GF-D8 (cell line): ENCODE measurements at places on chromosomes 4 and X.

- DNase-seq, result no peak
These were observed 91.9 kb downstream of the TSPAN5 start for GRCh38 chr4:98566361-98567008.

- DNase-seq, result no peak
These were observed 91.8 kb downstream of the STOX2 start for GRCh38 chr4:183996868-183997267.

DNA sequence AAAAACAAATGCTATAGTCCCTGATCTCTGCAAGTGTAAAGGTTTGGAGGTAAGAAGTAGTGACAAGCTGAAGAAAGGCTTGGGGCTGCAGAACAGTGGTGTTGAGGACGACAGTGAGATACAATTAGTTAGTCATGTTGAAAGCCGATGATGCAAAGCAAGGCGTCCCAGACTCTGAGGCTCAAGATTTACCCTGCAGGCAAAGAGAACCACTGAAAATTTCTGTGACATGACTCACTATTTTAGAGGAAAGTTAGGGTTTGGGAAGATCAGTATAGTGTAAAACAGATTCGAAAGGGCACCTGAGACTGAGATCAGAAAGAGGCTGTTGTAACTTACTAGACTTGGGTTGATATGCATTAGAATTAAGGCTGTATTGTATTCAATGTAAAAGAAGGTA lies 281.3 kb upstream of the FTHL17 start:
- DNase-seq, result no peak

DNA sequence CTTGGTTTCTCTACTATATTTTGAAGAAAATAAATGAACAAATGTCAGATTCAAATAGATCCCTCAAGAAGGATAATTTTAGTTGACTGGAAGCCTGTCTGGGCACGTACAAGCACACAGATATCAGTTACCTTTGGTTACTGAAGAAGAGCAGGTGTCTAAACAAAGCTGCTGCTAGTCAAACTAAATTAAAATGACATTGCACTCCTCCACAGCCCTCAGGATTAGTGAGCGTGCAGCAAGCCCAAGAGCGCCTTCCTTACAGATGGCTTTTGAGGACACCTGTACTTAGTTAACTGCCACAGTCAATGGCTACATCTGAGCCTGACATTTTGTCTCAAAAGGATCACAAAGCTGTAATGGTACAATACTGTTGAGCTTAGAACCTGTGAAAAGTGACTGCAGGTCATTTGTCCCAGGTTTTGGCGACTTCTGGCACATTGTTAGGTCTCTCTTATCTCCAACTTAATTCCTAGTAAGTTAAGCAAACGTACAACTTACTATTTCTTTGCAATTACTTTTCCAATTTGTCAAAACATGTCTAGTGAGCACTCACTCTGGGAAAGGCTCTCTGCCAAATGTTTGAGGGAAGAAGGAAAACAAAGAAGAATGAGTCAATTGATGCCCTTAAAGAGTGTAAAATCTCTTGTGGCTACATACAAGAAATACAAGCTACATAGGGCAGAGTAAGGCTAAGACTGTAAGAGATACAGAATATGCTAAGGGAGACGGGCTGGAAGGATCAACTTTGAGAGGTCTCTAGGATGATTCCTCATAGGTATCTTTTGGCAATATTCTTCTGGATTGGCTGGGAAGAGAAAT lies 25.6 kb upstream of the DAPP1 start:
- no peak for DNase-seq

- no peak for DNase-seq
These were observed 22.4 kb downstream of the STARD8 start for GRCh38 chrX:68669871-68670270.

- DNase-seq, result peak; percentile 69
These were observed 73.1 kb downstream of the MTHFD2L start for GRCh38 chr4:74230902-74231499.

- DNase-seq, result no peak
These were observed 695.6 kb upstream of the FAM241A start for GRCh38 chr4:111449657-111450056.

DNA sequence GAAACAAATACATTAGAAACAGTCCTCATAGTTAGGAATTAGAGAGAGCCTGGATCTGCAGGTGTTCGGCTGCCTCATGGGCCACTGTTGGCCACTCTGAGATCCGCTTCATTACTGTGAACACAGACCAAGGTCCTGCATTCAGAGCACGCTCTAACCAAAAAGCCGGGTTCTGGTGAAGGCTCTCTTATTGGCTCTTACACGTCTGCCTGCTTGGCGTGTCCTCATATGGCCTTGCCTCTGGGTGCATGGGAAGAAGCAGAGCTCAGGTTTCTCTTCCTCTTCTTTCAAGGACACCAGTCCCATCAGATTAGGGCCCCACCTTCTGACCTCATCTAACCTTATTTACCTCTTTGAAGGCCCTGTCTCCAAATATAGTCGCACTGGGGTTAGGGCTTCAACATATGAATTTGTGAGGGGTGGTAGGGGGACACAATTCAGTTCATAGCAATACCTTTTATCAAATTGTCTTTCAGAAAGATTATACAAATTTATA lies 37.1 kb upstream of the ELF2 start:
- DNase-seq, result peak; percentile 95

- peak; percentile 9 for DNase-seq
These were observed 96.7 kb downstream of the ITM2A start for GRCh38 chrX:79270401-79270800.

DNA sequence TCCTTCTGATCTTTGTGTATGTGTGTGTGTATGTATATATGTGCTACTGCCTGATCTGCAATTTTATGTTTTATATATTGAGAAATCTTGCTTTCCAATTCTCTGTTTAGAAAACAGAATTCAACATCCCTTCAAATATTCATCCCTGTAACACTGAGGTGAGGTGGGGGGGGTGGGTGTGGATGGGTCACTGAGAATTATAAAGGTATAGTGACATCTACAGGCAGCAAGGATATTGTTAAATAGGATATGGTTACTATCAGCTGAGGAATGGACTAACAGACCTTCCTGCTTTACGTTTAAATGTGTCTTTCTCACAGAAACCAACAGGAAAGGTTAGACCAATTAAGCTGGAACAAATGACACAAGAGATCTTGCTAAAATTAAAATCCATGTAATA lies 19.0 kb upstream of the MAGEB2 start:
- DNase-seq, result no peak

DNA sequence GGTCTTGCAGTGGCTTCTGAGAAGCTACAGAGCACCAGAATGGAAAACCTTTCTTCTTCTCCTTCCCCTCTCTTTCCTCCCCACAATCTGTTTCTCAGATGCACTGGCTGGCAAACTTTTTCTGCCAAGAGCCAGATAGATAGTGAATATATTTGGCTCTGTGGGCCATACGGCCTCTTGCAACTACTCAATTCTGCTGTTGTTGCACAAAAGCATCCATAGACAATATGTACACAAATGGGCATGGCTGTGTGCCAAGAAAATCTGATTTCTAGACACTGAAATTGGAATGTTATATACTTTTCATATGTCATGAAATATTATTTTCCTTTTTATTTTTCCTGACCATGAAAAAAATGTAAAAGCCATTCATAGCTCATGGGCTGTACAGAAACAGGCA lies 3.1 kb downstream of the PHEX start:
- DNase-seq, result no peak
